WTC11 (cell line): ENCODE measurements at places on chromosomes 13 and 19. TPM values are rescaled to one million over a fixed set of nuclear protein-coding genes. Genes with fewer than 3 reads are reported as not detected.

KIR3DL1 gene
- not detected in 3 replicates for total RNA-seq

CEACAM3 gene
- not detected in 3 replicates for total RNA-seq

ZNF69 gene
- 24.5 to 28.7 TPM (median 24.6 TPM) in 3 replicates for total RNA-seq

PRR22 gene
- 2.6 to 3.3 TPM (median 3.0 TPM) in 3 replicates for total RNA-seq
